ENCODE measurements at places on chromosomes 1 and 21.

GRCh38 chr1:178407655-178408054, 89.1 kb downstream of the CLEC20A start:
- DNase-seq: peak; percentile 8

- DNase-seq: no peak
Measured at GRCh38 chr1:26574719-26575251, 45.2 kb downstream of the RPS6KA1 start.

DNA sequence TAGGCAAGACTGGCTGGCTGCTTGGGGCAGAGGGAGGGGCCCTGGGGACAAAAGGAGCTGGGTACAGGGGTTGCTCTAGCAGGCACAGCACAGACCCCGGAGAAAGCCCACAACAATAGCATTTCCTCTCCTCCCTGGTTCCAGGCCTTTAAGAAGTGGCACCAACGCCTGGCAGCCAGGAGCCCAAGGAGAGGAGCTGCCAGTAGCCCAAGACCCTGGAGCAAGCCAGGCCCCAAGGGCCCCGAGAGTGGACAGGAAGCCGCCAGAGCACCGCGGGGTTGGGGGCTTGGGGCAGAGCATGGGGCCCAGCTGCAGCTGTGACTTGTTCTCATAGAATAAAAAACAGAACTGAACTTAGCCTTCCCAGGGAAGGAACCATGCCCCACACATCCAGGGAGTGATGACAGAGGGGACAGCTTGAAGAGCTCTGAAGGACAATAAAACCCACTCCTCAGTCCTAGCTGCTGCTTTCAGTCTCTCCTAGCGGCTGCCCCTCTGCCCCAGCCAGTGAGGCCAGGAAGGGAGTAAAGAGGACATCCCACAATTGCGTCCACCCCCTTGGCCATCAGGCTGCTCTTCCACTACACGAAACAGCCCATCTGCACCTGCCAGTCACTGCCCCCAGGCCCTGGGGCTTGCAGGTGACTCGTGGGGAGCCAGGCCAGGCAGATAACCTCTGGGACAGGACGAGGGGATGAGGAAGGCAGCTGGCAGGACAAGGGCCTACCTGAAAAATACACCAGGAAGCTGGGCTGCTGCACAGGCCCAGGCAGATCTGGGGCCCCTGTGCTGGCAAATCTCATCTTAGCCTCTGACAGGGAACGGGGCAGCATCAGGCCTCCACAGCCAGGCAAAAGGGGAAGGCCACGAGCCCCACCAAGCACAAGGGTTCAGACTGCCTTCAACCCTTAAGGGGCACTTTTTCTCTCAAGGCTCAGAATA, 16.4 kb downstream of the MTHFR start:
- DNase-seq: no peak

DNA sequence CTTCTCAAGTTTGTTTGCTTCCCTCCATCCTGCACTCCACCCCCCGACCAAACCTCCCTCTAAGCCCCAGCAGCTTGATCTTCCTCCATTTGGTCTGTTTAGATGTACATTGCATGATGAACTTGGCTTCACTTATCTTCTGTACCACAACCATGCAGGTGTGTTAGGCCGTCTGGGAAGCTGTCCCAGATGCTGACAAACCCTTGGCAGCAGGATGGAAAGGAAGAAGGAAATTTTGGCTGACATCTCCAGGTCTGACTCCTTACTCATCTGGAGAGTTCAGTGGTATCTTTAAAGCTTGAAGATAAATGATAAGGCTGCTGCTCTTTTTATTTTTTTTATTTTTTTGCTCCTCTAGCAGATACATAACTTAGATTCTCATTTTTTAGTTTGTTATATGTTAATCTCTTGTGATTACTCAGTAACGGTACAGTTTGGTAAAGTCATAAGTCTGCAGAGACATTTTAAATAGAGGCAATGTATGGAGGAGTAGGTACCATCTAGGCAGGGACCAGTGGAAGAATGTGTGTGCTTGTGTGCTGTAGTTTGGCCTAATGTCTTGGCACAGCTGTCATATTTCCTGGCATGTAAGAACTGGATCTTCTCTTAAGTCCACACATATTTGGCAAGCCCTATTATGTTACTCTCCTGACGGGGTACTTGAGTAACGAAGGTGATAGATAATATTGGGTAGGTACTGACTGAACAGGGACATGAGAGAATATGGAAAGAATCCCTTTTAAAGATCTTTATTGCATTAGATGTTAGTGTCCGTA, 79.7 kb downstream of the CACHD1 start:
- DNase-seq: no peak

DNA sequence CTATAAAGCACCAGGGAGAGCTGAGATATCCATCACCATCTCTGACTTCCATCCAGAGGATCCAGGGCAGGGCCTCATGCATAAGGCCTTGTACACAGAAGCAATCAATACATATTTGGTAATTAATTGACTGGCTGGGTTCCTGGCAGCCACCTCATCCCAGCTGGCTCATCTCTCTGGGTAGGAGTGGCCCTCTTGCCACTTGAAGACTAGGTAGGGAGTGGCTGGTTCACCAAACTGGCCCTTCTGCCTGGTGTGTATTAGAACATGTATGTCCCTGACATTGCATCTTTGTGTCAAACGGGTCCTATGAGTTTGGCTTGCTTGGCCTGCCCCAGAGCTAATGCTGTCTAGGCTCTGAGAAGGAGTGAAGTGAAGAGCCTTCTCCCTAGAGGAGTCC, 11.8 kb downstream of the NUAK2 start:
- no peak for DNase-seq

- no peak for DNase-seq
Measured at GRCh38 chr1:9449976-9450696, 89.1 kb upstream of the SLC25A33 start.

DNA sequence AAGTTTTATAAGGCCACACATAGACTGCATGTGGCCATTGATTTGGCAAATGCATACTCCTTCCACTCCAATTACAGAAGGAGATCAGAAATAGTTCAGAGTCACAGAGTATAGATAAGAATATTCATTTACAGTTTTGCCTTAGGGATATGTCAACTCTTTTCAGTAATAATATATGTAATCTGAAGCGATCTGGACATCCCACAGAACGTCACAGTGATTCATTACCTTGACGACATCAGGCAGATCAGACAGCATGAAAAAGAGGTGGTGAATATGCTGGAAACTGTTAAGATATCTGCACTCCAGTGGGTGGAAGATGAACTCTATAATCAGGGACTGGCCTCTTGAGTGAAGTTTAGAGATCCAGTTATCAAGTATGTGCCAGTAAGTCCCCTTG, 240.4 kb downstream of the DPYD start:
- DNase-seq: no peak

DNA sequence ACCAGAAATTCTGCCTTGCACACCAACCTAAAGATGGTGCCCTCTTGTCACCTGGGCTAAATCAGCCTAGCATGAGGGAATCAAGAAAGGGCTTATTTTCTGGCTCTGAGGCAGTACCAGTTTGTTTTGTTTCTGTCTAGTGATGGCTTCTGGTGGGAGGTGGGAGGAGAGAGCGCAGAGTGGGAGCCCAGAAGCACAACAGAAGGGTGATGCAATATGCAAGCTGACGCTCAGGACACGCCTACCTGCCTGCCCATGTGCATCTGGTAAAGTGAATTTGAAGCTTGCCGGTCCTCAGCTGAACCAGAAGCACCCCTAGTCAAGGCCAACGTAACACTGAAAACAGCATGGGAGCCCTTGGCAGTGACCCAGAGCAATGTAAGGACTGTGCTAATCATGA, 138.4 kb upstream of the TIAM1 start:
- DNase-seq: no peak

DNA sequence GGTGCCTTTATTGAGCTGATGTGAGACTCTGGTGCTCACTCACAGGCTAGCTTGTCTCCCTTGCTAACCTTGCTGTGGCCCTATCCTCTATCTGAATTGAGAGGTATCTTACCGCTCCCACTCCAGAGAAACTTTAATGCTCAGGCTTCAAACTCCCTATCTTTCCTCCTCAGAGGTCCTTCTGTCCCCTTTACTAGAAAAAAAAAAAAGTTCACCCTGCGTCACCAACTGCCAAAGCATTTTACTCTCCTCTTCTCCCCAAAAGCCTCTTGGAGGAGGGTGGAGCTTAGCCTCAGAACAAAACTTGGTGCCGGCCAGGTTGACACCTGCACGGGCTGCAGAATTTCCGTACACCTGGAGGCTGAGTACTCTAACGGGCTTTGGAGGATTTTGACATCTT, 55.1 kb downstream of the ATP2B4 start:
- no peak for DNase-seq

DNA sequence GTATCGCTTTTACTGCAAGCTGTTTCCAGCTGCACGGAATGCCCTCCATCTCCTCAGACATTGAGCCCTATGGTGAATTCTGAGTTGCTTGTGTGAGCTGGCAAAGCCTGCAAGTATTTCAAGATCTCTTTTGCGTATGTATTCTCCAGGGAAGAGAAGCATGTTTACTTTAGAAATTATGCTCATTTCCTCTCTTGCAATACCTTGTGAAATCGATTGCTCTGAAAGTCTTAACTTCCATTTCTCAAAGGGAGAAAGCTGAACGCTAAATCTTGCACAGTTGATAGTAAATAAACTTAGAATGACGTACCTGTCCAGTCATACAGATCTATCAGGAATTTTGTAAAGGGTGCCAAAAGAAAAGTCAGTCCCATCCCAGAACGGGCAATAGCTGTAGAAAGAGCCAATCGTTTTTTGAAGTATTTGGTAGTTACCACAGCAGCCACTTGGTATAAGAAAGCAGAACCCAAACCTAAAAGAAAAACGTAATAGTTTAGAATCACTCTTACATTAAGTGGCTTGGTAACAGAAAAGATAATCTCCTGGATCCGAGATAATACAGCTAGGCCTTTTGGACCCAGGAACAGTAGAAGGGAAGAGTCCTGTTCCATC, 10.0 kb downstream of the SLC16A4 start:
- peak; percentile 24 for DNase-seq

DNA sequence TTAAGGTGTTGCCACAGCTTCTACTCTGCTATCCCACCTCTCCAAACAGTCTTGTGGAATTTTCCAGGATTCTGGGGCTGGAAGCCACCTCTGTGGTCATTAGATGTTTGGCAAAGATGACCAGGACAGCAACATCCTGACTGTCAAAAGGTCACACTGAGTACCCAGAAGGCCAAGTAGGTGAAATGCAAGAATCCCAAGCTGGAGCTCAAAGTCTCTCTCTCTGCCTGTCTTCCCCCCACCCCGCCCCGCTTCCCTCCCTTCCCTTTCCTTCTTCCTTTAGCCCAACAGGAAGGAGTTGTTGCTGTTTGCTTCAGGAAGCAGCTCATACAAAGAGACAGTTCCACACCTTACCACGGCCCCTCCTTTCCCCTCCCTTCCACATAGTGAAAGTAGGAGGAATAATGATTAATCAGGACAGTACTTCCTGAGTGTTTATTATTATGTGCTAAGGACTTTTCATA, 75.6 kb upstream of the SLC2A1 start:
- DNase-seq: no peak

- peak; percentile 28 for DNase-seq
Measured at GRCh38 chr1:56686169-56686568, 41.1 kb downstream of the PRKAA2 start.

DNA sequence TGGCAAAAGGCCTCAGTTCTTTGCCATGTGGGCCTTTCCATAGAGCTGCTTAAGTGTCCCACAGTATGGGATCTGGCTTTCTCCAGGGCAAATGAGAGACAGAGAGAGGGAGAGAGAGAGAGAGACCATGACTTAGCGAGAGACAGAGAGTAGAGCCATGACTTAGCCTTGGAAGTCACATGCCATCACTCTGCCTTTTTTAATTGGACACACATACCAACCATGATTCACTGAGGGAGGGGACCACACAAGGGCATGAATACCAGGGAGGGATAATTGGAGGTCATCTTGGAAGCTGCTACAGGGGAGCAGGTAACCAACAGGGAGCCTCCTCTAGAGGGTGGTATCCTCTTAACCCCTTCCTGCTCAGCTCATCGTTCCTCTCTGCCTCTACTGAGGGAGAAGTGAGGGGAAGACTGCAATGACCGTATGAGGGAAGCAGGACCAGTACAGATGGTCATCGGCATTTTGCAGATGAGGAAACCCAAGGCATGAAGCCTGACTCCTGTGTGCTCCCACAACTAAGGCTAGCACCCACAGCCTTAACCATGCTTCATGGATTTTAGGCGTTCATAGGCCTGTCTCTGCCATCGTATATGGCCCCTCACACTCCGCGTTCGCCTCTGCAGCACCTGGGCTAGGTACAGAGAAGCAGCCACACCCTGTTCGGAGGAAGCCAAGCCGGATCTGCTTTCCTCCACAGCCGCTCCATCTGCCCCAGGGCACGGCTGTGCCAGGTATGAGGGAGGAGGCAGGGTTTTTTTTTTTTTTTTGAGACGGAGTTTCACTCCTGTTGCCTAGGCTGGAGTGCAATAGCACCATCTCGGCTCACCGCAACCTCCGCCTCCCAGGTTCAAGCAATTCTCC, 38.6 kb downstream of the MEF2D start:
- DNase-seq: no peak

- no peak for DNase-seq
Measured at GRCh38 chr1:200401708-200402107, 8.1 kb downstream of the ZNF281 start.

GRCh38 chr1:61120246-61120840, 38.0 kb downstream of the NFIA start:
- DNase-seq: no peak

- DNase-seq: no peak
Measured at GRCh38 chr21:38822778-38823238, 17.1 kb downstream of the ETS2 start.

DNA sequence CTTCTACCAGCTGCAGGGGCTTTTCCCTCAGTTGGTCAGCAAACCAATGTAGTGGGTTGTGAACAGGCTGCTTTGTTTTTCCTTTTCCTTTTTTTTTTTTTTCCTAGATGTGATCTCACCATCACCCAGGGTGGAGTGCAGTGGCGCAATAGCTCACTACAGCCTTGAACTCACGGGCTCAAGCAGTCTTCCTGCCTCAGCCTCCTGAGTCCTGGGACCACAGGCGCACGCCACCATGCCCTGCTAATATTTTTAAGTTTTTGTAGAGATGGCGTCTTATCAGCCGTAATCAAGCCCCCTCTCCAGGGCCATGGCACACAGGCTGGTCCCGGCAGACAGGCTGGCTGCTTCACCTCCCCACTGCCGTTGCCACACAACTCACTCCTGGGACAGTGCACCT, 3.4 kb upstream of the TRIM11 start:
- DNase-seq: no peak

DNA sequence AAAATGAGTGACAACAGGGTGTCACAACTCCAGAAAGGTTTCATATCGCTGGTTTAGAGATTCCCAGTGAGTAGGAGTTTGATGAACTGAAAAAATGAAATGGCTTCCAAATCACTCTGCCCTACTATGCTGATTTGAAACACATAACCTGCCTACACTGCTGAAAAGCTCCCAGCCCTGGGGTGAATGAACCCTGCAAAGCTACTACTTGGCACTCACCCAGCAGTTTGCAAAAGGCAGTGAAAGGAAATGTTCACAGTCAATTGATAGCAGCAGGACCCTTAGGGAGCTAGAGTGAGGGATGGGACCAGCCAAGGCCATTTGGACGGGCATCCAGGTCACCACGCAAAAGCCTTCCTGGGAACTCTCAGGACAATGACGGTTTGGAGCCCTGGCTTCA, 44.4 kb upstream of the SRP9 start:
- DNase-seq: no peak

GRCh38 chr1:170126696-170127095, 19.1 kb upstream of the NTMT2 start:
- DNase-seq: peak; percentile 99

- no peak for DNase-seq
Measured at GRCh38 chr21:14070049-14070893, 140.5 kb downstream of the LIPI start.

Data from fibroblast of skin of abdomen (primary cell).